ENCODE measurements at places on chromosomes 1 and 21.
A peak's percentile ranks its signal among the peaks of the same experiment; 100 is the strongest.

- DNase-seq: no peak
These were observed 1.8 kb upstream of the WLS start for GRCh38 chr1:68234094-68234493.

GRCh38 chr1:25011943-25012638 is 82.0 kb upstream of the RUNX3 start:
- DNase-seq: no peak

GRCh38 chr1:236507022-236507700 is 16.6 kb upstream of the LGALS8 start:
- DNase-seq: no peak

GRCh38 chr1:153882296-153882912 is 40.4 kb downstream of the GATAD2B start:
- DNase-seq: no peak

- DNase-seq: no peak
These were observed 181.6 kb upstream of the ADGRL2 start for GRCh38 chr1:81619156-81619555.

GRCh38 chr1:63833363-63834119 is 59.7 kb downstream of the ROR1 start:
- no peak for DNase-seq

DNA sequence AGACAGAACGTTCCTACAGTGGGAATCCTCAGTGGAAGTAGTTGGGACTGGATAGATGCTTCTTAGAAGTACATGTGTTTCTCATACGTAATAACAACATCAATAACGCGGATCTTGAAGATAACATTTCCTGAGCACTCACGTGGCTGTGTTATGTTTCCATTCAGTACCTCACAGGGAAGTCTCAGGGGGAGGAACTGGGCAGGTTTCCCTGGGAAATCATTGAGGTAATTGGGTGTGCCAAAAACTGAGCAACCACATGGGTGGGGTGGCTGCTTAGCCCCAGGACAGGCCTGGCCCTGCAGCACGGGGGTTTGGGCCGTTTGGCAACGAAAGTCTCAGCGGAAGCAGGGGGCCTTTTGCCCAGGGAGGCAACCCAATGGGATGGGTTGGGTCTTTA is 133.8 kb downstream of the ZSCAN20 start:
- no peak for DNase-seq

DNA sequence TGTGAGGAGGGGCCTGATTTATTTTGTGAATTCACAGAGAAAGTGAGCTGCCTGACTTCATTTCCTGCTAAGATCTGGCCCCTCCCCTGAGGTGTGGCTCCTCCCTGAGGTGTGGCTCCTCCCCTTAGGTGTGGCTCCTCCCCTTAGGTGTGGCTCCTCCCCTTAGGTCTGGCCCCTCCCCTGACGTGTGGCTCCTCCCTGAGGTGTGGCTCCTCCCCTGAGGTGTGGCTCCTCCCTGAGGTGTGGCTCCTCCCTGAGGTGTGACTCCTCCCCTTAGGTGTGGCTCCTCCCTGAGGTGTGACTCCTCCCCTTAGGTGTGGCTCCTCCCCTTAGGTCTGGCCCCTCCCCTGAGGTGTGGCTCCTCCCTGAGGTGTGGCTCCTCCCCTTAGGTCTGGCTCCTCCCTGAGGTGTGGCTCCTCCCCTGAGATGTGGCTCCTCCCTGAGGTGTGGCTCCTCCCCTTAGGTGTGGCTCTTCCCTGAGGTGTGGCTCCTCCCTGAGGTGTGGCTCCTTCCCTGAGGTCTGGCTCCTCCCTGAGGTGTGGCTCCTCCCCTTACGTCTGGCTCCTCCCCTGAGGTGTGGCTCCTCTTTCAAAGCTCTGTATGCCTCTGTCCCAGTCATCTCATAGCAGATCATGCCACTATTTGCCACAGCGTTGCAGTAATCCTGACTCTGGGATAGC is 26.9 kb upstream of the LRRC3 start:
- DNase-seq: peak; percentile 9

GRCh38 chr1:187842406-187843165 is 1013.8 kb downstream of the PLA2G4A start:
- no peak for DNase-seq

All from stimulated activated CD4-positive, alpha-beta T cell treated with anti-CD3 and anti-CD28 coated beads, Interleukin-1b, Interleukin-23, amount 100 ng/mL, for 1 hour (primary cell).